ENCODE measurements at places on chromosomes 11 and 22.

DNA sequence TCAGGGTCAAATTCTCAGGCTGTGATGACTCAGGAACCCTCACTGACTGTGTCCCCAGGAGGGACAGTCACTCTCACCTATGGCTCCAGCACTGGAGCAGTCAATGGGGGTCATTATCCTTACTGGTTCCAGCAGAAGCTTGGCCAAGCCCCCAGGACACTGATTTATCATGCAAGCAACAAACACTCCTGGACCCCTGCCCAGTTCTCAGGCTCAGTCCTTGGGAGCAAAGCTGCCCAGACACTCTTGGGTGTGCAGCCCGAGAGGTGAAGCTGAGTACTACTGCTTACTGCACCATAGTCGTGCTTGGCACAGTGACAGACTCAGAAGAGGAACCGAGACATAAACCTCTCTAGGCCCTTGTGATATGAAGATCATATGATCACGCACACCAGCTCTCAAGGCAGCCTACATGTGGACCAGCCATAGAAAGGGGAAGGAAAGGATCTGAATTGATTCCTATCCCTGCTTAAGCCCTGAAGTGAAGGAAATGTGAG, 58.2 kb downstream of the ZNF280B start:
- no peak for DNase-seq

GRCh38 chr11:79931692-79932091, 490.9 kb upstream of the TENM4 start:
- no peak for DNase-seq

DNA sequence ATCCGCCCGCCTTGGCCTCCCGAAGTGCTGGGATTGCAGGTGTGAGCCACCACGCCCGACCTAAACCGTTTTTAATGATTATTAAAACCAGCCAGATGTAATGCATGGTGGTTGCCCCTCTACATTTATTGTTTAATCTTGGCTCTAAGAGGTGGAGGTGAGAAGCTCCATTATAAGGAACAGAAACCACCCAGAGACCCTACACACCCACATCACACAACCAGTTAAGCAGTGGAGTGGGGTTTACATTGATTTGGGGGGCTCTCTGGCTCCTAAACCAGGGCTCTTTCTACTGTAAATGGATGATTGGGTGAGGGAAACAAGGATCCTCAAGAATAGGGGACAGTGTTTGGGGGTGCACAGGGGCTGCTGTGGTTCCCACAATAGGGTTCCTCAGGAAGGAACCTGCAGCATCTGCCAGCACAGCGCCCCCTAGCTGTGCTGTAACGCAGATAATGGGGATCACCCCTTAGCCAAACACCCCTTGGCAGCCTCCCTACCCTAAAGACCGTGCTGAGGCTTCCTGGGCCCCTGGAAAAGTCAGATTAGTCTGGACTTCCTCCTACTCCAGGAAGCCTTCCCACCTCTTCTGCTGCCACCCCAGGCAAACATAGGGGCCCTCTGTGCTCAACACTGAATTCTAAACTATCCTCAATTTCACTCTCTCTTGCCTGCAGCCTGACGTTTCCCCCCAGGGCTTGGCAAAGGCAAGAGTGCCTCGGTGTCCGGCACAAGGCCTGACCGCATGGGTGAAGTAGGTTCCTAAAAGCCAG, 2.4 kb downstream of the MPST start:
- no peak for DNase-seq

DNA sequence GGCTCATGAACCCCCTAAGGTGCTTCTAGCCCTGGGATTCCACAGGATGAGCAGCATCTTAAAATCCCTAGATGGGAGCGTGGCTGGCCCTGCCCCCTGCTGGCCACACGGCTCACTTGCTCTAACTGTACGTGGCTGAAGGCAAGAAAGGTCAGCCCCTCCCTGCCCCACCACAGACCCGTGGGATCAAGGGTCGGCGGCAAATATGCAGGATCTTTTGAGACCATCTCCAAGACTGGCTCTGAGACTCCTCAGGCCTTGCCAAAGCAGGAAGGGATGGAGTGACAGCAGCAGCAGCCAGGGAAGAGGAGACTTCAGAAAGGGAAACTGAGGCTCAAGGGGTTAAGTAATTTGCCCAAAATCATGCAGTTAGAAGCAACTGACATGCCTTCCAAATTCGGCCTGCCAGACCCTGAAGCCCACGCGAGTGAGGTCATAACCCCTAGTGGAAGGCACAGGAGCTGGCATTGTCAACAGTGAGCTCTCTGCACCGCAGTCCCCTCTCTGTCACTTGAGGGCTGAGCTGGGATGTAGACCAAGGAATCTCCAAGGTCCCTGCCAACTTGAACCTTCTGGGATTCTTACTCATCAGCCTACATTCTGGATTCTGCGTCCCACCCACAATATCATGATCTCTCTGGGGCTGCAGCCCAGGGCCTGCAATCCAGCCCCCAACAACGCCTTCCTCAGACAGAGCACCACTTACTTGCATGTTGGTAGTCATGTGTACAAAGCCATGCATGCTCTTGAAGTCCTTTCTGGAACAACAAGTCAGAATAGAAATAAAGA, 31.4 kb downstream of the CREB3L1 start:
- DNase-seq, result peak; percentile 89

- DNase-seq, result no peak
Observed at GRCh38 chr11:5288108-5288905, 13.4 kb downstream of the OR51B4 start.

- DNase-seq, result no peak
Observed at GRCh38 chr22:42116848-42117424, 13.7 kb downstream of the CYP2D6 start.

- peak; percentile 67 for DNase-seq
Observed at GRCh38 chr22:41445129-41446056, 1.2 kb downstream of the TOB2 start.

DNA sequence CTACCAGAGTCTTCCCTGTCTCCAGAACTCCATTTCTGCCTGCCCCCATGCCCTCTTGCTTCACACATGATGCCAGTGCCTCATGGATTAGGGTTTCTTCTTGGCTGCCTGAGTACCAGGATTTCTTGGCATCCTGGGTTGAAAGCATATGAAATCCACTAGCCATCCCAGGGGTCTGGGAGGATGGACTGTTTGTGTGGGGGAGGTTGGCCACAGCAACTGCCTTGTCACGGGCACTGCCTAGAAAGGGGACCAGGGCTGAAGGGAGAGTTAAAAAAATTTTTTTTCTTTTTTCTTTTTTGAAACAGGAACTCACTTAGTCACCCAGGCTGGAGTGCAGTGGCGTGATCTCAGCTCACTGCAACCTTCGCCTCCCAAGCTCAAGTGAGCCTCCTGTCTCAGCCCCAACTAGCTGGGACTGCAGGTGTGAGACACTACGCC, 4.2 kb downstream of the USP35 start:
- DNase-seq, result no peak

DNA sequence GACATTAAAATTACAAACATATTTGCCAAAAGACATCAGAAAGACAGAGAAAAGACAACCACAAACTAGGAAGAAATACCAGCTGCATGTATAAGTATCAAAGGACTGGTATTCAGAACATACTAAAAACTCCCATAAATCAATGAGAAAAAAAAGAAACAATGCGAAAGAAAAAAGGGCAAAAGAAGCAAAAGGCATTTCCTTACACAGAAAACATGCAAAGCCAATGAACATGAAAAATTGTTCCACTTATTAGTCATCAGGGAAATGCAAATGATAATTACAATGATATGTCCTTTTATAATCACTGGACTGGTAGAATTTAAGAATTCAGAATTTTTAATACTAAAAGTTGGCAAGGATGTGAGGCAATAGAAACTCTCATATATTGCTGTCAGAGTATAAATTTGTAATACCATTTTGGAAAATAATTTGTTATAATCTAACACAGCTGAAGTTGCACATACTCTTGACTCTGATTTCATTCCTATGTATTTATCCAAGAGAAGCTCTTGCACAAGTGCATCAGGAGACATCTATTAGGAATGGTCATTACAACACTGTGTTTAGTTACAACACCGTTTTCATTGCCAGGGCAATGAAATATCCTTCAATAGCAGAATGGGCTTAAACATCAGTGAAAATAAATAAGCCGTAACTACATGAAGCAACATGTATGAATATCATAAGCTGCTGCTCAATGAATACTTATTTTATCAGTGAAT, 279.7 kb downstream of the SWAP70 start:
- DNase-seq, result no peak

- no peak for DNase-seq
Observed at GRCh38 chr11:118287006-118287405, 17.5 kb upstream of the CD3E start.

- no peak for DNase-seq
Observed at GRCh38 chr11:80779905-80780605, 1339.2 kb upstream of the TENM4 start.

DNA sequence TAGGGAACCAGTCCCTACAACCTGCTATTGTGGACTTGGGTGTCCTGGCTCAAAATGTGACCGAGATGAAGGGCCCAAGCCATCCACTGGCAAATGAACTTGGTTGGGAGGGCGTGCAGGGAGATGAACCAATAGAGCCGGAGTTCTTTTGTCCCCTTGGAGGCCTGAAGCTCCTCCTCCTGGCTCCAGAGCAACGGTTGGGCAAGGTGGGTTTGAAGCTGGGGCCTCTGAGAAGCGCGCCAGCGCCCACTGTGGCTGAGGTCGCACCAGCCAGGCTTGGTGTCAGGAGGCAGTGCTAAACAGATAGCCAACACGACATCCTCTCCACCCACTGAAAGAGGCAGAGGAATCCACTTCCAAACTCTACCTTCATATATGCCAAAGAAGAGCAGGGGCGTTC, 36.0 kb upstream of the PACSIN2 start:
- peak; percentile 80 for DNase-seq

- no peak for DNase-seq
Observed at GRCh38 chr11:95793116-95793515, 2.8 kb downstream of the CEP57 start.

DNA sequence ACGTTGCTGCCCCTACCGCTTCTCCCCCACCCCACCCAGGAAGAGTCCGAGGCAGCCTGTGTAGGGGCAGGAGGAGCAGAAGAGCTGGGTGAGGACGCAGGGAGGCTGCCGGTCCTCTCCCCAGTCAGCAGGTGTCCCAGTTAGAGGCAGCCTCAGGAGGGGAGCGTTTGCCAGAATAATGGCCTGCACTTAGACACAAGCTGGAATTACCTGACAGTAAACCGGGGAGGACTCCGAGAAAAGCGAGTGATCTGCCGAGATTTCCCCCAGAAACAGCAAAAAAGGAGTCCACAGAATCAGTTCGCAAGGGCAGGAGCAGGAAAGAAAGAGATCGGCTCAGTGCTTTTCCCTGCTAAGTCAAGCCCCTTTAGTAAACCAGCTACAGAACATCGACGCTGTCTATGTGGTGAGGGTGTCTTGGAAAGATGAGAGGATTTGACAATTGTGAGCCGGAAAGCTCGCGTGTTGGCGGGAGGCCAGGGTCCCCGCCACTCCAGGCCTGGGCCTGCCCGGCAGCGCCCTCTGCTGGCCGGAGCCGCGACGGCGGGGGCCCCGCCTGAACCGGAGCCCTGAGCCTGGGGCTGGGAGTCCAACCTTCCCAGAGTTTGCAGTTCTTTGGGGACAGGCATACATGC, 17.7 kb upstream of the THRSP start:
- DNase-seq, result peak; percentile 83

DNA sequence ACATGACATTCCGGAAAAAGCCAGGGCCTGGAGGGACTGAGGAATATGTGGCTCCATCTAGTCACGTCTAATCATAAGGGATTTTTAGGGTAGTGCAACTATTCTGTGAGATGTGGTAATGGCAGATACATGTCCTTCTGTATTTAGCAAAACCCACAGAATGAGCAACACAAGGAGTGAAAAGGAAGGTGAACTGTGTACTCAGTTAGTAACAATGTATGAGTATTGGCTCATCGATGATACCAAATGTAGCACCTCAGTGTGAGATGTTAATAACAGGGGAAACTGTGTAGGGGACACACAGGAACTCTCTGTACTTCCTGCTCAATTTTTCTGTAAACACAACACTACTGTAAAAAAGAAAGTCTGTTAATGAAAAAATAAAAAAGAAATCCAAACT, 42.0 kb upstream of the CARS1 start:
- no peak for DNase-seq

DNA sequence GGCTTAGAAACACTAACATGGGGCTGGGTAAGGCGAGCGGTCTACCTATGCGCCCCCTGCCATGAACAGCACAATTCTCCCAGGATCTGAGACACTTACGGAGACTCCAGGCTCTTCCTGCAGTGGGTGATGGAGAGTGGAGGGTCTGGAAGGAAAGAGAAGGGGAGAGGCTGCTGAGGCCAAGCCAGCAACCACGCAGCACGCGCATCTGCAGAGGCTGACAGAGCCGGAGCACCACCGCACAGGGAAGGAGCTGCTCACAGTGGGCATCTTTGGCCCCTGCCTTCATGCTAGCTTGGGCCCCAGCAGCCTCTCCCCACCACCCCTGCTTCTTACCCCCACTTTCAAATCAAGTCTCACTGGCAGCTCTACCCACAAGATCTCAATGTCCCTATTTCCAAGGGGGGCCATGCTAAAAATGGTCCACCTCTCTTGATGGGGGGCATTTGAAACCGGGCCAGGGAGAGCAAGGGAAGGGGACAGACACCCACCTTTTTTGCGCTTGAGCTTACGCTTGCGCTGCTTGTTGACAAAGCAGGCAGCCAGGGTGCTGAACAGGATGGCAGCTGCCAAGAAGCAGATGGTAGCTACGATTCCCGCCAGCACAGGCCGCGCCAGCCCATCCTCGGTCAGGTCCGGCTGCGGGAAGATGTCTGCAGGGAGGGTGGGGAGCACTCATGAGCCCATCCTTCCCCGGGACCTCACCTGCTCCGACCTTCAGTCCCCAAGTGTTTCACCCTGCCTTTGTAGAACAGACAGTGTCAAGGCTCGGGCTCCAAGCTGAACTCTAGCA, 34.5 kb downstream of the IGSF9B start:
- DNase-seq, result no peak

DNA sequence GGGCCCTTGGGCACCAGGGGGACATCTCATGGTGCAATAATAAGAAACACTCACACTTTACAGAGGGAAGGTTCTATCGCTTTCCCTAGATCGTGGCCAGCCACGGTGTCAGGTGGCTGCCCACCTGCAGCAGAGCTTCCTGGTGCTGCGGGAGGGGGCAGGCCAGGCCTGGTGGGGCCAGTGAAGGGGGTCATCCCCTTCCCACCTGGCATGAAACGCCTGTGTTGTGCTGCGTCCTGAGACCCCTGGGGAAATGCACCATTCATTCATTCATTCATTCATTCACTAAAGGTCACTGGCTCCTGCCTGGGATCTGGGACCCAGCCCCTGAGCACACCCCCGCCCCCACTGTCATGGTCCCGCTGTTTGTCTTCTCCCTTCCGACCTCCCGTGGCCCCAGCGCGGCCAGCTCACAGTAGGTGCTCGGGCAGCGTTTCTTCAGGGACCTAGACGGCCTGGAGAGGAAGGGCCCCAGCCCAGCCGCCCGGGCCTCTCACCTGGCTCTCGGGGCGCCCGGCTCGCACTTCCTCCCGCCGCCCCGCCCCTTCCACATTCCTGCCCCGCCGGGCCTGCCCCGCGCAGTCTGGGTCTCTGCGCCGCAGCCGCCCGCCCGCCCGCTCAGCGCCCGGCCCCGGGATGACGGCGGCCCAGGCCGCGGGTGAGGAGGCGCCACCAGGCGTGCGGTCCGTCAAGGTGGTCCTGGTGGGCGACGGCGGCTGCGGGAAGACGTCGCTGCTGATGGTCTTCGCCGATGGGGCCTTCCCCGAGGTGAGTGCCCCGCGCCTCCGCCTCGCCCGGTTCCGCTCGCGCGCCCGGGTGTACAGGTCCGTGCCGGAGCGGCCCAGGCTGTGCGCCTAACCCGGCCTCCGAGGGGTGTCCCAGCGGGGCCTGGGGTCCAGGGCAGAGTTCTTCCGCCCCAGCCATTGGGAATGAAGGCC, at the start of gene RHOD:
Gene RHOD (plus strand): TSS at position 581 of the 938 bp plus-strand sequence. CDS start 56 bp downstream, at position 637.
- peak; percentile 37 for DNase-seq

Data from ELF-1 (cell line).